ENCODE measurements at places on chromosomes 2 and 18.
A peak's percentile ranks its signal among the peaks of the same experiment; 100 is the strongest.

DNA sequence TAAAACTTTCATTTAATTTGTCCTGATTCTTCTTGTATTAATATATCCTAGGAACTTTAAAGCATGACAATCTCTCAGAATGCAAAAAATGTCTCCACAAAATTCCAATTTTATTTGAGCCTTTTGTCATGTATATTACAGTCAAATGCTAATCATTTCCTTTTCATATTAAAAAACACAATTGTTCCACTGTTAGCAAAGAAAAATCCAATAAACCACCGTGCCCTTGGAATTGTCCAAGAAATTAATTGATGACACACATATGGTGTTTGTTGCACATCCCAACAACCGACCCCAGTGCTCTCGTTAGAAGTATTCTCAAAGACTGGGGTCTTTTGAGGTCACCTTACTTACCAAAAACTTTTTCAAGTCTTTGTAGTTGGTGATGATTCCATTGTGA lies 28.1 kb downstream of the GFPT1 start:
- no peak for DNase-seq

GRCh38 chr2:186255823-186256222 lies 230.2 kb upstream of the ZC3H15 start:
- no peak for DNase-seq

DNA sequence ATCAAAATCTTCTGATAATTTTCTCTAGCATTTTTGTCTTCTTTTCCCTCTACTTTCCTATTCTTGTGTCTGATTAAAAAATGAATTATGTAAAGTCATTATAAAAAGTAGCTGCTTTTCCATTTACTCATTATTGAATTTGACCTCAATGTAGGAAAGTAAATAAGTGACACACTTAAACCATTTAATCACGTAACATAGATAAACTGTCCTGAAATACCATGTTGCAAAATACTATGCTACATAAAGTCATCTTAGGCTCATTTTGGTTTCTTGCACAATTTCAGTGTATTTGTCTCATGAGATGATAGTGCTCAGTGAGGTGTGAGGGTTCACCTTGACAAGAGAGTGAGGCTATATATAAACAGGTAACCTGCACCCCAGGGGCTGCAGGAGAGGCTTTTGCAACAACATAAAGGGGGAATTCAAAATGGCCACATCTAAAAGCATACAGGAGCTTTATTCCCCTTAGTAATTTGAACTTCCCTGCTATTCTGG lies 502.7 kb downstream of the RNF144A start:
- no peak for DNase-seq

- DNase-seq, result no peak
Observed at GRCh38 chr2:9556121-9556743, 602 bp upstream of the ADAM17 start.

GRCh38 chr2:47771211-47771610 lies 11.7 kb upstream of the MSH6 start:
- no peak for DNase-seq

DNA sequence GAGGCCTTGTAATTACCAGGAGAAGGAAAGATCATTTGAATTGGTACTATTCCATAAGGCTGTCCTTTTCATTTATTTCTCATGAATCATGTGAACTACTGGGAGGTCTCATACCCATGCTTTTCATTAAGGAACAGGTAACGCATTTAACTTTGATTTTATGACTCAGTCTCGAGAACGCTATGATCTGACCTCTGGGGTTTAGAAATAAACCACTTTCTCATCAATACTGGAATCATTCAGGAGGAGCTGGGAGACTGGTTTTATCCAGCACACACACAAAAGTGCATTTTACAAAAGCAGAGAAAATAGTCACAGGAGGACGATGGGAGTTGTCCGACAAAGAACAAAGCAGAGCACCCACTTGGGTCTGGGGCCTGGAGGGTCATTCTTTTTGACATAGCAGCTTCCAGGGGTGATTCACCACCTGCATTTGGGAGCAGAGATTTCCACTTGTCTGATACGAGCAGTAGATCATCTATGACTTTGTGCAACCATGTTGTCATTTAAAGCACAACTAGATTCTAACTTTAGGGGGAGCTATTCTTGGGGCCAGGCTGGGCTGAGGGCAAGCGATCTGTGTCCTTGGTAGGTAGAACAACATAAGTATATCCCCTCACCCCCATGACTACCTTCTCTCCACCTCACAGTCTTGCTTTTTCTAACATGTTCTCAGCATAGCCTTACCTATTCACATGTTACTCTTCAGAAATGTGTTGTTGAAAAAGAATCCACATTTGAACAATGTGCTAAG lies 95.9 kb upstream of the SCG2 start:
- DNase-seq, result no peak

DNA sequence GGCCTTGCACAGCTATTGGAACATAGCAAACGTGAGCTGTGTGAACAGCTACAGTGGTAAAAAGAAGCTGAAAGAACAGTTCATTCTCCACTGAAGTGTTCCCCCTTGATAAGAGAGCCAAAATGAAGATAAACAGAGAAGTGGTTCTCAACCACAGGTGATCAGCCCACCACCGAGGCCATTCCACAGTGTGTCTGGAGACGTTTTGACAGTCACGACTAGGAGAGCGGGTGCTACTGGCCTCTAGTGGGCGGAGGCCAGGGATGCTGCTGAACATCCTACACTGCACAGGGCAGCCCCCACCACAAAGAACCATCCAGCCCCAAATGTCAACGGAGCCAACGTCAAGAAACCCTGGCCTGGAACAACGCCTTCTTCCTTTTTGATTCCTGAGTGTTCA lies 38.4 kb downstream of the ADCY3 start:
- no peak for DNase-seq

DNA sequence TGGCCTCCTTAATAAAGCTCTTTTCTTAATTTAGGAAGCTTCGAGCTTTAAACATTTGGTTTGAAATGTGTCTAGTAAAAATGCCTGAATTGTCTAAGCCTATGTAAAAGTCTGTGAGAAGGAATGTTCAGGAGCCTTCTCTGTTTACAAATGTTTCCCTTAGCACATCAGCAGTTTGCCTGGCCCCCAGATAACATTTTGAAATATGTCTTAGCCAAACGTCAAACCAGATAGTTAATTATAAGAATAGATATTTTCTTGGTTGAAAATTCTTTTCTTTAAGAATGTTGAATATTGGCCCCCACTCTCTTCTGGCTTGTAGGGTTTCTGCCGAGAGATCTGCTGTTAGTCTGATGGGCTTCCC lies 498.6 kb downstream of the CCDC85A start:
- DNase-seq, result no peak

- DNase-seq, result no peak
Observed at GRCh38 chr2:189584686-189585085, 4.1 kb upstream of the SLC40A1 start.

GRCh38 chr2:39665811-39666490 lies at the start of gene TMEM178A:
TMEM178A (plus strand) TSS chr2:39665917; CDS start chr2:39665975, 58 bp downstream.
- no peak for DNase-seq

GRCh38 chr2:24164416-24164973 lies 10.4 kb upstream of the FAM228A start:
- DNase-seq, result peak; percentile 24

DNA sequence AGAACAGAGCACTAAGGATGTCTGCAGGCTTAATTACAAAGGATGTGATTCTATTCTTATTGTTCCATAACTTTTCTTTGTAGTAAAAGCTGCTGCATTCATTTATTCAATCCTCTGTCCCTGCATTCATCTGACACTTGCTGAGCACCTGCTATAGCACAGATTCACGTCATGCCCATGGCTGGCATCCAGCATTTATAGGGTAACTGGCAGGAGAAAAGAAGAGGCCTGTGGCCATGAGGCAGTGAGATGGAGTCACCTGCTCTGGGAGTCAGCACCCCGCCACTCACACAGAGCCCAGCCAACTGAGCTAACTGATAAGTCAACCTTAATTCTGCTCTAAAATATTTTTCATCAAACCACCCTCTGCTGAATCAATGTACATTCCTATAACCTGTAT lies 18.3 kb upstream of the CDC42EP3 start:
- DNase-seq, result no peak

DNA sequence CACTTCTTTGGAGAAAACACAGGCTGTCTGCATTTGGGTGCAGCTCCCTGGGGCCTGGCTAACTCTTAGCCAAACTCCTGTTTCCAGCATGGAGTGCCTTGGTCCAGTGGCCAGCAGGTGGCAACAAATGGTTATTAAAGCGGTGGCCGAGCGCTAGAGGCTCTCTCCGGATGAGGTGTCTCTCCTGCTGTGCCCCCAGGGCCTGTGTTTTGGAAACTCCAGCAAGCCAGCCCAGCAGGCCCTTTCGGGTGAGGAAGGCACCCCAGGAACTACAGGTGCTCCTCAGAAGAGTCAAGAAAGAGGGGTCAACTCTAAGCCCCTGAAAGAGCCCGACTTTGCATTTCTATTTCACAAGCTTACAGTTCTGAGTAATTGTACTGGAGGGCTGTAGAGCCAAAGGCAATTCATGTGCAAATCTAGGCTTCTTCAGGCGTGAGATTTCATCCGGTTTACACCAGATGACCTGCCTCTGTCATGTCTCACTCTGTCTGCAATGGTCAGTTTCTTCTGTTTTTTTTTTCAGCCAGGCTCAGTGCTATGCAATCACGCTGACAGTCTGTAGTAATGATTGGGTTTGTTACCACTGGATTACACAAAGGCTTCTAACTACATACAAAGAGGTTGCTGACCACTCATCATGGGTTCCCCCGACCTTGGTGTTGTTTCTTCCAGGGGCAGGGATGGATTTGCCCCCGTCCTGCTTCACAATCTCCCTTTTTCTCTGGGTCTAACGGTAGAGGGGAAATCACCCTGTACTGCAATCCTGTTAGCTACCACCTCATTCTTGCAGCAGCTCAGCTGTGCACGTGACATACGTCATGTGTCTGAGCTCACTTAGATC lies 7.6 kb upstream of the CHRNA1 start:
- DNase-seq, result no peak

GRCh38 chr2:118954297-118955060 lies 12.5 kb downstream of the MARCO start:
- no peak for DNase-seq

DNA sequence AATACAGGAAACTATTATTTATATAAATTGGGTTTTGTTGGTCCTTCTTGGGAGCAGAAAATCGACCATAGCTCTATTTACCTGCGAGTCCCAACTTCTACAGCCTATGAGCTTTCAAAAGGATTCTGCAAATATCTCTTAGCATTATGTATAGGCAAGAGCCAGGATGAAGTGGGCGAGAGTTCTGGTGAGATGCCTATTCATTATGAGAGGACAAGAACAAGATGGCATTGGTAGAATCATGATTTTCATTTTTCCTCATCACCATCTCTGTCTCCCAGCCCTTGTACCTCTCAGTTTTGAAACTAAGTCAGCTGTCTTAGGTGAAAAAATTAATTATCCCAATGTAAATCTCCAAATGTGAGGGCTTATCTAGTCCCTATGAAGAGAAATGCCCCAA lies 25.0 kb downstream of the WIPF1 start:
- DNase-seq, result no peak

GRCh38 chr2:42029171-42029570 lies 18.6 kb upstream of the PKDCC start:
- DNase-seq, result no peak
